ENCODE measurements at places on chromosomes 12 and 14.

DNA sequence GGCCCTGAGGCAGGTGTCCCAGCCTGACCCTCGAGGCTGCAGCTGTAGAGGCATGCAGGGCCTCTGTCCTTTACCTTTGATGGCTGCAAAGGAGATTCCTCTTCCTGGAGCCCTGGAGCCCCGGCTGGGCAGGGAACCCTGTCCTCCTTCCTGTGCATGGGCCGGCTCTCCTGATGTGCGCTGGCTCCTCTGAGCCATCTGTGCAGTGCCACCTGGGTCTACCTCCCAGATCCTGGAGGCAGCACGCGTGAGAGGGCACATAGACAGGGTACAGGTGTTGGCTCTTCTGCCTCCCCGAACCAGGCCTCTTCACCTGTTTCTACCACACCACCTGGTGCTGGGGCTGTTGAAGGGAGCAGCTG, 115.1 kb downstream of the BEGAIN start:
- DNase-seq: no peak

GRCh38 chr12:124236625-124237031, 58.3 kb upstream of the RFLNA start:
- DNase-seq: no peak

DNA sequence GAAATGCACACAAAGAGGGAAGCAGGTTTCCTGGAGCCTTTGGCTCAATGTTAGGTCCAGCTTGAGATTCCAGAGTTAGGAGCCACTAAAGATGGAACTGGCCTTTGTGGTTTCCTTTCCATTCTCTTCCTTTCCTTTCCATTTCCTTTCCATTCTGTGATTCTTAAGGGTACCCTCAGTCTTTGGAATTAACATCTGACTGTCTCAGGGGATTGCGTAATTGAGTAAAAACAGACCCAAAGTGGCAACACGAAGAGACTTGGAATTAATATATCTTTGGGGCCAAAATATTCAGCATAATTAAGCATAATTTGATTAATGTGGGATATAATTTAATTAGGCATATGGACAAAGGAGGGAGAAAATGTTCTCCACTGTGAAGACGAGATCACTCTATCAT, 205.6 kb downstream of the CRADD start:
- no peak for DNase-seq

DNA sequence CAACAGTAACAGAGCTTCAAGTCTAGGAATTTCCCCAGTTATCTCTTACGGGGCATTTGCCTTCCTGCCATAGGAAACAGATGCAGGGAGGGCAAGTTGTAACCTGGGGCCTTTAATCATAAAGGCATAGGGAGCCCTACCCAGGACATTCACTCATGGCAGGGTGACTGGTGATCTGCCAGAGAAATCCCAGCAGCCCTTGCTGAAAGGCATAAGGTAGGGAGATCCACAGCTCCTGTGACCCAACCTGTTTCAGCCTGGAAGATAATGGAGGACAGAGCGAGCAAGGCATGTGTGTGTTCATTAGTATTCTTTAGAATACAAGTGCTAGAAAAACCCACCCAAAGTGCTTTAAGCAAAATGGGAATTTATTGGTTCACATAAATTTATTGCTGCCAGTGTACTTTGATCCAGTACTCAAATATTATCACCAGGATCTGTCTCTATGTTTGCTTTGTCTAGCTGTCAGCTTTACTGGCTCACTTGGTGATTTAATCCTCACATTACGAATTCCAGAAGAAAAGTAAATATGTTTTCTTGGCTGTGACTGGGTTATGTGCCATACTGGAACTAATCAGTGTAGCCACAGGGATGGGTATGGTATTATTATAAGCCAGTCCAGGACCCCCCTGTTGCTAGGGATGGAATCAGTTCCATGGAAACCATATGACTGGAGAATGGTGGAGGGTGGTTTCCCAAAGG, 21.1 kb upstream of the AKAP6 start:
- no peak for DNase-seq

GRCh38 chr14:101960225-101960624, 4.1 kb upstream of the DYNC1H1 start:
- no peak for DNase-seq

- no peak for DNase-seq
These were observed 112.2 kb upstream of the DIO3 start for GRCh38 chr14:101449114-101449513.

GRCh38 chr12:69527506-69528272, 57.5 kb downstream of the FRS2 start:
- DNase-seq: no peak

DNA sequence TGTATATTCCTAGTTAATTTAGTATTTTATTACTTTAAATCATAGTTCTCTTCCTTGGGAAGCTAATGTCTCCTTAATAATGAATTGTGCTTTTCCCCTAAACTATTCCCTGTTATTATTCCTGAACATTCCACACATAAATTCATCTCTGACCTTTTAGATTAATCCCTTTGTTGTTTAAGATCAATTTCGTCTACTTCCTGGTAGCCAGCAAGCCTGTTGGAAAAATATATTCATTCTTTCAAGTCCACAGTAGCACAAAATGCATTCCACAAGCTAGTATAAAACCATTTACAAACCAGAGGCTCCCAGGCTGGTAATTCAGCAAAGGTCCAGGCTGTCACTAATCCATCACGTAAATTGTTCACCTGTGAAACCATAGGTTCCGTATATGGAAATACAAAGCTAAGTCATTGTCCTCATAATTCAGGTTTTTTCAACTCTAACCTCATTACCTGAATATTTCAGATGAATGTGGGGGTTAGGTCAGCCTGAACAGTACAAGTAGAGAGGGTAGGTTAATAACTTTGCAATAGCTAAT, 232.7 kb downstream of the SEC23A start:
- no peak for DNase-seq

- no peak for DNase-seq
These were observed 3.9 kb downstream of the ANO4 start for GRCh38 chr12:100798286-100799160.

- no peak for DNase-seq
These were observed 30.2 kb upstream of the NPAS3 start for GRCh38 chr14:32908196-32909084.

DNA sequence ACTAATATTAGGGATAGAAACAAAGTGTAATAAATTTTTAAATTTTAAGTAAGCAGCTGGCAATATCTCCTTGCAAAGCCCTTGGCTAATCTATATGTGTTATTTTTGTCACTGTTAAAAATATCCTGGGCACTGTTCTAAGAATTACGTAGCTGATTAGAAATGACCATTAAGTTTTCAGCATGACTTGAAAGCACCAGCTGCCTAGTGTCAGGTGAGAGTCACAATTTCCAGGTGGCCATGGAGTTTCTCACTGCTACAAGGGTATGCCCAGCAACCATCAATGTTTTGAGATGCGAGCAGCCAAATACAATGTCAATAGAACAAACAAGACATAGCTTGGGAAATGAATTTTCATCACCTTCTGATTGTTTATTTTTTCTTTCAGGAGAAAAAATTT, 23.3 kb upstream of the GYS2 start:
- no peak for DNase-seq

DNA sequence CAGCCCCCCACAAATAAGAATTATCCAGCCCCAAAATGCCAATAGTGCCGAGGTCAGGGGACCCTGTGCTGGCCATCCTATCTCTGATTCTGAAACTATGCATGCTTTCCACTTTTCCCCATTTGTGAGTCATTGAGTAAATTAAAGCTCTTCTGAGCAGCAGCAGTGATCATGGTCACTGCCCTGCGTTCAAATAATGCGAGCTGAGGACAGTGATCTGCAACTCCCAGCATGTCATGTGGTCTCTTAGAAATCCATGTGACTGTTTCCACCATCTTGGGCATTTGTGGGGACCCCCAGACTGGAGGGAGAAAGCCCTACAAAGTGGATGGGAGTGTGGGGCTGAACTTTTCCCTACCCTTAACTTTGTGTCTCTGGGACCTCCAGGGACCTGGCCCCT, 53.8 kb downstream of the C14orf132 start:
- DNase-seq: no peak

DNA sequence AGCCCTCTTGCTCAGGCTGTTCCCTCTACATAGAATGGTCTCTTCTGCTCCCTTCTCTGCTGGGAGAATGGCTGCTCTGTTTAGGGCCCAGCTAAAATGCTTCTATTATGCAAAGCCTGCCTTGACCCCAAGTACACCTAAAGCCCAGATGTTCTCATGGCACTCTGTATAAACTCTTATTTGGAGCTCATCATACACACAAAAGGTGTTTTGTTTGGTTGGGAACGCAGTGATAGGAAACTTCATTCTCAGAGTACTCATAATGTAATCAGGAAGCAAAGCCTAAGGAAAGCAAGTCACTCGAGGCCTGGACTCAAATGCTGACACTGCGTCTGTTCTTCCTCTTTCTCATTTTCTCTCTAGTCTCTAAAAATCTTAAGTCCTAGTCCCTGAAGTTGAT, 38.2 kb upstream of the SYCP3 start:
- no peak for DNase-seq

DNA sequence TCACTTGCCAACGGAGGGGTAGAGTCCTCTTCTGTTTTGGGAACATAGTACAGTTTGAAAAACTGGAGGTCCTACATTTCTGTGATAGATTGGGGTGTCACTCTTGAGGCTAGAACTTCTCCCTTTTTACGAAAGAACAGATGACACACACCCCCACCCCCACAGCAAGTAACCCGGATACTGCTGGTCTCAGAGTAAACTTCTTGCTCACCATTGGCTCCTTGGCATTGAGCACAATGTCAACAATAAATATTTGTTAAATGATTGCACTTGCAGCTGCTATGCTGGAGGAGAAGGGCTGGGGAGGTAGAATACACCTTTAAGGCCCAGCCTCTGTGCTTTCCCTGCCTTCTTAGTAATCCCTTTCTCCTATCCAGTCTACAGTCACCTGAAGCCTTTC, 149.8 kb downstream of the TGFB3 start:
- DNase-seq: no peak

- no peak for DNase-seq
These were observed 1116.5 kb upstream of the TMEM132C start for GRCh38 chr12:127150479-127150878.

DNA sequence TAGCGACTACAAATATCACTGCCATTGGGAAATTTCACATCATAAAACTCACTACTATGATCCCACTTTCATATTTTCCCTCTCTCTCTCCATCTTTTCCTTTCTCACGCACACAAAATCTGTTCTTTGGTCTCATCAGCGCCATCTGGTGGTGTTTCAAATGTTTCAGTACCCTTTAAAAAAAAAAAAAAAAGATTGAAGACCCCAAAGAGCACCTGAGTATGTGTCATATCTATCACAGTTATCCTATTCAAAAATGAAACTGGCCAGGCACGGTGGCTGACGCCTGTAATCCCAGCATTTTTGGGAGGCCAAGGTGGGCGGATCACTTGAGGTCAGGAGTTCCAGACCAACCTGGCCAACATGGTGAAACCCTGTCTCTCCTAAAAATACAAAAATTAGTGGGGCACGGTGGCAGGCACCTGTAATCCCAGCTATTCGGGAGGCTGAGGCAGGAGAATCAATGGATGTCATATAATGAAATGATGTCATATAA, 72.4 kb downstream of the TTC9 start:
- peak; percentile 33 for DNase-seq

DNA sequence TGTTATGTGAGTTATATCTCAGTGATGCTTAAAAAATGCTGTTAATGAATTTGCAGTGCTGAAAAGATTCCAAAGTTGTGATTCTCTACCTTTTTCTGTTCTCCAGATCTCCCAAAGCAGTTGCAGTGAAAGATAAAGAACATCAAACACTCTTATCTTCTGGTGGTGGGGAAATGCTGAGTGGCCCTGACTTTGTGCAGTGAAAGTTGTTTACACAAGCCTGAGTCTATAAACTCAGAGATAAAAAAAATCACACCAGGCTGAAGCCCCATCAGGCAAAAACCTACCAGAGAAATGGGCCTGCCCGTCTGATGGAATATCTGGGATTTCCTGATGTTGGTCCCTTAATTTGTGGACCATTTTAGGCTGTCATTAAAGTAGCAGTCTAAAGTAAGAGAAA, 46.1 kb downstream of the RASSF3 start:
- DNase-seq: no peak

DNA sequence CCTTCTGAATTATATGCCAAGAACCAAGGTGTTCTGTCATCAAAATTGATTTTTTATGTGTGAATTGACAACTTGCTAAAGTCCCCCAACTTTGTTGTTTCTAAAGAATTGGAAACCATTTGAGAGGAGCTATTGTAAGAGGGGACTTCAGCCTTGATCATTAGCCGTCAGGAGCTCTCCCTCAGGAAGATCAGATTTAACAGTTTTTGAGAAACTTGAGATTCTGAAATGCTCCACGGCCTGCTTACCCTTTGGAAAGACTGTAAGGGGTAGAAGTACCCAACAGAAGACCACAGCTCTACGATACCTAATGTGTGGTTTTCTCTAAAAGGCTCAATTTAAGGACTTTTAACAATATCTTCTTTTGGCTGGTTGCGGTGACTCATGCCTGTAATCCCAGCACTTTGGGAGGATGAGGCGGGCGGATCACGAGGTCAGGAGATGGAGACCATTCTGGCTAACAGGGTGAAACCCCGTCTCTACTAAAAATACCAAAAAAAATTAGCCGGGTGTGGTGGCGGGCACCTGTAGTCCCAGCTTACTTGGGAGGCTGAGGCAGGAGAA, 51.1 kb downstream of the BAZ2A start:
- no peak for DNase-seq

- no peak for DNase-seq
These were observed 91.7 kb upstream of the MYL2 start for GRCh38 chr12:111011999-111012600.

DNA sequence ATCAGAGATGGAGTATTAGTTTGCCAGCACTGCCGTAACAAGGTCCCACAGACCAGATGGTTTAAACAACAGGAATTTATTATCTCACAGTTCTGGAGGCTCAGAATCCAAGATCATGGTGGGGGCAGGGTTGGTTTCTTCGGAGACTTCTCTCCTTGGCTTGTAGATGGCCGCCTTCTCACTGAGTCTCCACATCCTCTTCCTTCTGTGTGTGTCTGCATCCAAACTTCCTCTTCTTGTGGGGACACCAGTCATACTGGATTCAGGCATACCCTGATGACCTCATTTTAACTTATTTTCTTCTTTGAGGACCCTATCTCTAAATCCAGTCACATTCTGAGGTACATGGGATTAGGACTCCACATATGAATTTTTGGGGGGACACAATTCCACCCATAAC, 455.5 kb downstream of the RGS6 start:
- DNase-seq: no peak

DNA sequence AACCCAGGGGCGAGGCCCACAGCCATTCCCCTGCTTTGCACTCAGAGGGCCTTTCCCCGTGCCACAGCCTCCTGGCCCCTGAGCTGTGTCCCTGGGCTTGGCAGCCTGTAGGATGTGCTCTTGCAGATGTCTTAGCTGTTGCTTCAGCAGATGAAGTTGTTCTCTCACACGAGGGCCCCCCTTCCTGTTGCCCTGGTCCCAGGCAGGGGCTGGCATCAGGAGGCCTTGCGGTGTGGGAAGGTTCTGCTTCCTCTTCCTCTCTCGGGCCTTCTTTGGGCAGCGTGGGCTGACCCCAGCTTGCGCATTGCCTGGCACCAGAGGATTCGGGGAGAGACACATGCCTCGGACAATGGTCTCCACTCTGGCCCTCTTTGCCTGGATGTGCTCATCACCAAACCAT, 12.7 kb downstream of the PROX2 start:
- DNase-seq: no peak

- DNase-seq: no peak
These were observed 28.9 kb upstream of the PPM1A start for GRCh38 chr14:60220084-60220483.

GRCh38 chr12:67929384-67929772, 59.9 kb upstream of the IFNG-AS1 start:
- DNase-seq: no peak
